Mesothelial cell of epicardium (in vitro differentiated cells): ENCODE measurements at places on chromosomes 7 and 10.

- no peak overlapping the region for H3K4me3 ChIP-seq
- no peak for DNase-seq
- peaks cover 3% of the 10 kb centered on the region for H3K4me1 ChIP-seq
- H3K36me3 ChIP-seq = peaks cover 27% of the 10 kb centered on the region
- H3K27ac ChIP-seq = no peak overlapping the region
- no peaks in the 10 kb centered on the region for H3K27me3 ChIP-seq
Observed at GRCh38 chr7:94662548-94662947, 6.6 kb upstream of the SGCE start.

DNA sequence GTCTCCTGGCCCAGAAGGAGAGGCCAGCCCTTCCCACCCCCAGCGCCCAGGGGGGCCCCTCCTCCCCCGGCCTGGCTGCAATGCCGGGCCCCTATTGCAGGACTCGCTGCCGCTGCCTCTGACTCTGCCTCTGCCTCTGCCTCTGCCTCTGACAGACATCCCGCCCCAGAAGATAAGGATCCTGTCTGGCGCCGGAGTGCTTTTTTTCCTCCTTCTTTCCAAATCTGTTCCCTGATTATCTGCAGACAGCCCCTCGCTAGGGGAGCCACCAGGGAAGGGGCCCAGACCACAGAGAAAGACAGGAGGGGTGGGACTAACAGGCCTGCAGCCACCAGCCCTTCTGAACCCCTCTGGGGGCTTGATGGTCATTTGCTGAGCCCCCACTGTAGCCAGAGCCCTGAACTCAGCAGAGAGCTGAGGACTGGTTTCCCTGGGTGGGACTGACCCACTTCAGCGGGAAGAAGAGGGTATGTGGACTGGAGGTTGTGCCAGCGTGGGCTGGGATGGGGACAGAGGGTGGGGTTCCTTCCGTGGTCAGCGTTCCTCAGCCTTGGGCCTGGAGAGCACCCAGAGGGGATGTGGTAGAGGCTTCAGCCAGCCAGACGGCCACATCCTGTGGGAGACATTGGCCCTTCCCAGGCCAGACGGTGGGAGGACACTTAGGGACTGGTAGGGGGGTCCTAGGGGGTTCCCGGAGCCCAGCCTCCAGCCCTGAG lies 22.8 kb downstream of the UNC5B start:
- H3K4me1 ChIP-seq = peaks cover 87% of the 10 kb centered on the region
- DNase-seq = peak; percentile 73
- peak overlapping the region; percentile 99 for H3K27ac ChIP-seq
- no peak overlapping the region for H3K4me3 ChIP-seq
- no peaks in the 10 kb centered on the region for H3K27me3 ChIP-seq
- no peaks in the 10 kb centered on the region for H3K36me3 ChIP-seq

DNA sequence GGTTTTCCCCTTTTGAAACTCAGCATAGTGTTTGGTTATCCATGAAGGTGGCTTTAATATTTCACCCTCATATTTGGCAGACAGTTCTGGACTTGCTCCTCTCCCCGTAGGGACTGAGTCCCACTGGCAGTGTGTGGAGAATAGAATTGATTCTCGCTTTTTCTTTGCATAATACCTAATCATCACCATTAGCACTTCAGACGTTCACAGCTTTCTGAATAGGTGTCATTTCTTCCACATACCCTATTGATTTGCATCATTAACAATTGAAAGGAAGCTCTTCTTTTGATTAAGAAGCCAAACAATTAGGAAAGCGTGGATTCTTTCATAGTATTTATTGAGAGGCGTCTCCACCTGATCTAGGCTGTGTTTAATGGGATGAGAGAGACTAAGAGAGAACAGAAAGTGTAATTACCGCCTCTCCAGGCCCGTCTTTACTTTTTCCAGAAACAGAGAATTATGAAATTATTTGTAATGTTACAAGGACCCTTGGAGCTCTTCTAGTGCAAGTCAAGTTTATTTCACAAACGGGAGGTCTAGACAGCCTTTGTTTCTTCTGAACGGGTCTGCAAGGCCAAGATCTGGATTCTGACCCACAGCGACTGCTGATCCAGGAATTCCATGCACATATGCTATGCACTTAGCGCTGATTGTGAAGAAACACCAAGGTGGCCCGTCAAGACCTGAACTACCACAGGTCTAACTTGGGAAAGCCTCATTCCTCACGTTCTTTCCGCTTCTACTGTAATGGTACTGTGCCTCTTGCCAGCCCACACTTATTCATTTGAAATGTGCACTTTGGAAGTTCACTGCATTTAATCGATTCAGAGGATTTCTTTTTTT lies 249.9 kb upstream of the C7orf33 start:
- peaks cover 34% of the 10 kb centered on the region for H3K4me1 ChIP-seq
- peaks cover 63% of the 10 kb centered on the region for H3K27me3 ChIP-seq
- H3K4me3 ChIP-seq = peak overlapping the region; percentile 86
- H3K36me3 ChIP-seq = no peaks in the 10 kb centered on the region

DNA sequence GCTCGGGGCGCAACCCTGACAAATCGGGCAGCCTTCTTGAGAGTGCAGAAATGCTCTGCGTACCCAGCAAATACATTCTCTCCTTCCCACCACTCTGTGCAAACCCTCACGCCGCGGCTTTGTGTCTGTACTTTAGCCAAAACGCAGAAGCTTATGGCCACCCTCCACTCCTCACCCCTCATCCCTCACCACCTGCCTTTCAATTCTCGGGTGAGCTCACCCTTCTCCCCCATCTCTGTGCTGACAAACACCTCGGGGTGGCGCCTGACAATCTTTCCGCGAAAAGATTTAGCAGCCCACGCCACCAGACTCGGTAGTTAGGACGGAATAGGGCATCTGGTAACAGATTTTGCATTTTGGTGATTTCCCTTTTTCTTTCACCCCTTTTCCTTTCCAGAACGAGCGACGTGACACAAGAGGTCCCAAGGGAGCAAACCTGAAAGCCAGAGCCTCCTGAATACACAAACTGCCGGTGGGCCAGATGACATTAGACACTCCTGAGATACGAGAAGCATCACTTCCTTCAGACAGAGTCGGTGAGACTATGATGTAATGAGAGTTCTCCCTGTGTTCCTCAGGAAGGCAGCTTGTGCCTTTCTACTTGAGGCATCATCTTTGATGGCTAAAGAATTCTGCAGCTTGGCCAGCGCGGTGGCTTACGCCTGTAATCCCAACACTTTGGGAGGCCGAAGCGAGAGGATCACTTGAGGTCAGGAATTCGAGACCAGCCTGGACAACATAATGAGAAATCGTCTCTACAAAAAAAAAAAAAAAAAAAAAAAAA lies 671 bp upstream of the ATAD1 start:
- no peak for DNase-seq
- H3K36me3 ChIP-seq = peaks cover 2% of the 10 kb centered on the region
- H3K27ac ChIP-seq = peak overlapping the region; percentile 98
- peak overlapping the region; percentile 78 for H3K4me3 ChIP-seq
- H3K4me1 ChIP-seq = peaks cover 29% of the 10 kb centered on the region
